ENCODE measurements at places on chromosomes 5 and 9. TPM values are rescaled to one million over a fixed set of nuclear protein-coding genes. Genes with fewer than 3 reads are reported as not detected.

PKD2L2 gene
- polyA plus RNA-seq = 0.28 TPM

BTNL8 gene
- polyA plus RNA-seq = 0.19 TPM

CMYA5 gene
- 214 TPM for polyA plus RNA-seq

NEURL1B gene
- 35.7 TPM for polyA plus RNA-seq

PRELID2 gene
- polyA plus RNA-seq = 3.3 TPM

PCDHGB5 gene
- 4.1 TPM for polyA plus RNA-seq

TEX48 gene
- not detected for polyA plus RNA-seq

BHMT2 gene
- 2.7 TPM for polyA plus RNA-seq

TERT gene
- not detected for polyA plus RNA-seq

TMEM232 gene
- 1.7 TPM for polyA plus RNA-seq

IL17B gene
- polyA plus RNA-seq = 256 TPM

NR6A1 gene
- 0.95 TPM for polyA plus RNA-seq

NTRK2 gene
- 36.6 TPM for polyA plus RNA-seq

SLC25A2 gene
- polyA plus RNA-seq = not detected

CEP120 gene
- 10.2 TPM for polyA plus RNA-seq

LHX6 gene
- polyA plus RNA-seq = 5.5 TPM

EGFLAM gene
- polyA plus RNA-seq = 44.0 TPM

MYOZ3 gene
- polyA plus RNA-seq = 14.7 TPM

TBCA gene
- 193 TPM for polyA plus RNA-seq

WNK2 gene
- polyA plus RNA-seq = 14.7 TPM

IL9 gene
- not detected for polyA plus RNA-seq

HAVCR1 gene
- 0.16 TPM for polyA plus RNA-seq

RANBP3L gene
- 0.35 TPM for polyA plus RNA-seq

HACD4 gene
- 2.2 TPM for polyA plus RNA-seq

HK3 gene
- 0.52 TPM for polyA plus RNA-seq

PCDHGB6 gene
- 5.1 TPM for polyA plus RNA-seq

FAM221B gene
- 0.13 TPM for polyA plus RNA-seq

FOXD4L4 gene
- polyA plus RNA-seq = not detected

NSG2 gene
- 1.5 TPM for polyA plus RNA-seq

FOXD4L5 gene
- 0.97 TPM for polyA plus RNA-seq

ANKRD34B gene
- 0.32 TPM for polyA plus RNA-seq

CDKN2A gene
- polyA plus RNA-seq = 0.31 TPM

CER1 gene
- 0.28 TPM for polyA plus RNA-seq

QRFP gene
- 0.24 TPM for polyA plus RNA-seq

SLC27A6 gene
- polyA plus RNA-seq = 1.0 TPM

SPATA31A3 gene
- polyA plus RNA-seq = not detected

PCDHB12 gene
- polyA plus RNA-seq = 2.4 TPM

FRMD3 gene
- 24.6 TPM for polyA plus RNA-seq

LHX2 gene
- polyA plus RNA-seq = 1.9 TPM

SLC34A3 gene
- 1.2 TPM for polyA plus RNA-seq

ARHGEF39 gene
- 5.7 TPM for polyA plus RNA-seq

CDC20B gene
- not detected for polyA plus RNA-seq

TNC gene
- polyA plus RNA-seq = 61.5 TPM

PRSS3 gene
- polyA plus RNA-seq = not detected

PCDHB15 gene
- polyA plus RNA-seq = 5.9 TPM

PRUNE2 gene
- polyA plus RNA-seq = 10.4 TPM

ASS1 gene
- polyA plus RNA-seq = 51.2 TPM

NAIP gene
- 12.8 TPM for polyA plus RNA-seq

PALM2AKAP2 gene
- 30.2 TPM for polyA plus RNA-seq

ZDHHC11B gene
- polyA plus RNA-seq = 37.2 TPM

GFRA3 gene
- polyA plus RNA-seq = 5.2 TPM

DNAH5 gene
- 0.69 TPM for polyA plus RNA-seq
